Stimulated activated CD8-positive, alpha-beta memory T cell treated with anti-CD3 and anti-CD28 coated beads, Interleukin-7, amount 100 ng/mL, for 1 hour (primary cell): ENCODE measurements at places on chromosomes 2 and 18.

DNA sequence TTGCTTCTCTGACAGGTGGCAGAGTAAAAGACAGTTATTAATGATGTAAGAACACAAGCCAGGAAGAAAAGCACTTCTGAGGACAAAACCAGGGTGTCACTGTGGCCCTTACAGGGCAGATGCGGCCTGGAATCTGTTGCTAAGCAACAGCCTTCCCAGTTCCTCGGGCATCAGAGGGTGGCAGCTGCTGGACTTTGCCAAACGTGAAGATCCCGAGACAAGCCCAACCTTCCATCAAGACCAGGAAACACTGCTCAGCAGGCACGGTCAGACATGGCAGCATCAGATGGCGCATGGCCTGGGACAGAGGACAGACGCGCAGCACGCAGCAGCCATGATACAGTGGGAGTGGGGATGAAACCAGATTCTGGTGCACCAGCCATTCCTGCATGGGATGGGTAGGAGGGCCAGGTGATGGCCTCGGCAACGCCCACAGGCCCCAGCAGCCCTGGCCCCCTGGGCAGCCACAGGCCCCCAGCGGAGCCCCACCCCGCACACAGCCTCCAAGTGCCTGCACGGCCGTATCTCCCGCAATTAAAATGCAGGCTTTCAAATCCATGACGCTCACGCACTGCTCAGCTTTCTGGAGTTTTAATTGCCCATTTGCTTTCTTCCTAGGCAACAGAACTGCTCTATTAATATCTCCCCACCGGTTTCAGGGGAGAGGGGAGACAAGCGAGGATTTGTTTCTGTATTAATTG lies 89.0 kb downstream of the EIPR1 start:
- no peak for DNase-seq

- no peak for DNase-seq
These were observed 11.3 kb upstream of the PPP3R1 start for GRCh38 chr2:68263632-68264031.

GRCh38 chr2:240620149-240620731 lies 5.0 kb upstream of the GPR35 start:
- no peak for DNase-seq

DNA sequence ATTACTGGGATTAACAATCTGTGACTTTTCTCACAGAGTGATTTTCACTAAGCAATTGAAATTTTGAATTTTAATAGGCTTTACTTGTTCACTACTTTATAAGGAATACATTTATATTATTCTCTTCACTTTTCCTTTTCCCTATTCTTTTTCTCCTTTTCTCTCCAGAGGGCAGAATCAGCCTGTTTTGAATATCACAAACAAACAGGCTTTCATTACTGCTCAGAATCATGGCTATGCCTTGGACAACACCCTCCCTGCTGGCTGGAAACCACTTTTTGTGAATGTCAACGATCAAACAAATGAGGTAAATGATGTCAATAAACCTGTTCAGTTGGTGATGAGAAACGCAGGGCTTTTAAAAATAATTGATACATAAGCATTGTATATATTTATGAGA lies 35.3 kb downstream of the CPS1 start:
- DNase-seq = no peak

DNA sequence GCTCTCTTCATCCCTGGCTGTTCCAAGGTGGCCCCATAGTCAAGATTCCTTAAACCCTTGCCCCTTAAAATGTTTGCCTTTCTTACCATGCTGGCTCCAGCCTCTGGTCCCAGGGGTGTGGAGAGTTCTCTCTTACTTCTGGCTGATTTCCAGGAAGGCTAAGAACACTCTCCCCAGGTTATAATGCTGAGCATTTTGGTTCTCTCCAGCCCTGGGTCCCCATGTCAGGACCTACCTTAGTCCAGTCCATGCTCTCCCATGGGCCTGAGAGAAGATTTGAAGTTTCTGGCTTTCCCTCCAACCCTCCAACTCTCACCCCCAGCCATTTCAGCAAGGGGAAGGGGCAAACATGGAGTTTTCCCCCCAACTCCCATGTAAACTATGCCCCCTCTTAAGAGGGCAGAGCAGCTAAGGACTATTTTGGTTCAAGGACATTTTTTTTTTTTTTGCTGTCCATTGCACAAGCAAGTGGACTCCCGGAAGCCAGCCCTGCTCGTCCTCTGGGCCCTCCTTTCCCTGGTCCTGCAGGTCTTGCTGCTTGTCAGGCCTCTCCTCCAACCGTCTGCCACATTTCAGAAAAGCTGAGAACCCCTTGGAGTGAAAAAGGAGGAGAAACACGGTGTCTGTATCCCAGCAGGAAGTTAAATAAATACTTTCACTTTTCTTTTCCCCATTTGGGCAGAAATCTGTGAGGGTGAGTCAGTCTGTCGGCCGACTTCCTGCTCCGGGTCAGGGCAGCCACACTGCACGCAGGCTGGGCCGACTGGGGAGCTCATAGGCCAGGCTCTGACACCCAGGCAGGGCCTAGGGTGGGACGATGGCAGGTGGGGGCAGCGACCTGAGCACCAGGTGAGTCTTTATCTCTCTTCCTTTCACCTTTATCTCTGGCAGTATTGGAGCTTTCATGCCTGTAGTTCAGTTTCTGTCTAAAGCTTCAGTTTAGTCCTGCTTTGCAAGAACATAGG lies at the start of gene SP140L:
Gene SP140L, plus strand, starts transcription at position 741 of the 965 bp plus-strand sequence. Its CDS starts 77 bp downstream, at position 818.
- DNase-seq = peak; percentile 59

- no peak for DNase-seq
These were observed 94.0 kb downstream of the PXDN start for GRCh38 chr2:1650085-1650872.

GRCh38 chr2:67242456-67242855 lies 154.7 kb upstream of the ETAA1 start:
- DNase-seq = no peak

DNA sequence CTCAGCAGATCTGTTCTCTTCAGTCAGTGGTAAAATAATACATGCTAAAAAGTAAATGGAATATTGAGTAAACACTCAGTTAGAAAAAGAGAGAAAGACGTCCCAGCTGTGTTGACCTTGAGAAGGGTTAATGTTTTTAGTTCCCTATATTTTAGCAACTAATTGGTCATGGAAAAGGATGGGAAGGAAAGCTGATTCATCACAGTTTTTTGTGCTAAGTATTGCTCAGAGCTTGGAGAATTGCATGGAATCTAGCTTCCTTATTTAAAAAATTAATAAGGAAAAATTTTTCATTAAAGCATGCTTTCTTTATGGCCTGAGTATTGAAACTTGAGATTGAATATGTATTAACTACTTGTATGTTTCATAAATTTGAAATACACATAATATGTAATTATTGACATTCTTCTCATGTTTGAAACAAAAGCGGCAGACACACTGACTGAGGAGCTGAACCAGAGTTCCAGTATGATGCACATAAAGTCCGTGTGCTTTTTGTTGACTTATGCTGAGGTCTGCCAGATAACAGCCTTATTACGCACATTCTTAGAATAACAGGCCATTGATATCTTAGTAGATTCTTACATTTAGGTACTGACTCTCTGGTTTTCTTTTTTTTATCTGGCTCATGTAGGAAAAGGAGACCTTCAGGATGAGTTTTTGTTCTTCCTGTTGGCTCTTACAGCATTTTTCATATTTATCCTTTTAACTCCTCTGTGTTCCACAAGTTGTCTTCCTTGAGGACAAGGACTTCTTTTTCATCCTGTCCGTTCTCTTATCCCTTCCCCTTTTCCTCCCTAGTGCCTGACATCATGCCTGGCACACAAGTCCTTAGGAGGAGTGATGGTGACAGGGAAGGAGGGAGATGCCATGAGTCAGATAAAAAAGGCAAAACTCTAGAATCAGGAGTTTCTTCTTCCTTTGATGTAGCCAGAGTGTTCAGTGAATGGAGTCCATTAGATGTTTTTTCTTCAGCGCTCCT lies 194.1 kb downstream of the PTPRM start:
- DNase-seq = no peak

- no peak for DNase-seq
These were observed 866.5 kb upstream of the VRK2 start for GRCh38 chr2:57180042-57180567.

GRCh38 chr18:28045880-28046279 lies 131.1 kb downstream of the CDH2 start:
- DNase-seq = no peak

DNA sequence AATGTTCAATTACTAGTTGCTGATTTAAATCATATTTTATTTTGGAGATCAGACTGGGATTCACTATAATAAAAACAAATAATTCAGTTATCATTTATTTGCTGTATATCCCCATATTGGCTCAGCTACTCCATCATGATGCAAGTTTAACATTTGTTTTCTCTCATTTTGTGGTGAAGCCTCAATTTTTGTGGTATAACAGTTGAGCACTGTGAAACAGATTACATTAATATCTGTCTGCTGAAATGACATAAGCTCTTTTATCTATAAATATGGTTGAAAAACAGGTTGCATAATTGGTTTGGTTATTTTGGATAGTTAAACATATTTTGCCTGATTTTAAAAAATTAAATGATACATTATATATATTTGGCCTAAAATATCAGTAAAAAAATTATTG lies 67.7 kb downstream of the DPP4 start:
- DNase-seq = no peak

DNA sequence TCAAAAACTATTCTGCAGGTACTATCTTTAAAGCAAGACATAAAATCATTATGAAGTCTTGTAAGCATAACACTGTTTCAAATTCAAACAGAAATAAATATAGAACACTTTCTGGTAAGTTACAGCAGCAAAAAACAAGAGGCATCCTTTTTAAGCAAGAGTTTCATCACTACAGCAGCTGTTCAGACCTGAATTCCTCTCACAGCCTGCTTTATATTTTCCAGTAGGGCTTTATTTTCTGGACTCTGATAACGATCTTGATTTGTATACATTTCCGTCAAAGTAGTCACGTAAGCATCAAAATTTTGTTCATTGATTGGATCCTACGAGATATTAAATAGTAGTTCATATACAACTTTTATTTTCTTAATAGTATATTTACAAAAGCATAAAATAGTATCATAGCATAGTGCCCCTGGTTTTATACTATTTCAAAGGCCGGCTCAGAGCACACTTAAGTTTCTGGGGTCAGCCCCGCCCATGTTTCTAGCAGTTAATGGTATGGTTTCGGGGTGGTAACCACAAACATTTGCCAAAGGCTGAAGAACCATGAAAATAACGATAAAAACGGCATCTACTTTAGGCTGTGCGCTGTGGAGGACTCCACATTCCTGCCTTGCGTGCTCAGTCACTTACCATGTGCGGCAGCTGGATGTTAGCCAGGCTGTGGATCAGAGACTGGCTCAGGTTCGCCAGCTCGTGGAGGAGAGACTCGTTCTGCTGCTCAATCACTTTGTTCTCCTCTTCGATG lies 47.5 kb upstream of the PXDN start:
- no peak for DNase-seq

DNA sequence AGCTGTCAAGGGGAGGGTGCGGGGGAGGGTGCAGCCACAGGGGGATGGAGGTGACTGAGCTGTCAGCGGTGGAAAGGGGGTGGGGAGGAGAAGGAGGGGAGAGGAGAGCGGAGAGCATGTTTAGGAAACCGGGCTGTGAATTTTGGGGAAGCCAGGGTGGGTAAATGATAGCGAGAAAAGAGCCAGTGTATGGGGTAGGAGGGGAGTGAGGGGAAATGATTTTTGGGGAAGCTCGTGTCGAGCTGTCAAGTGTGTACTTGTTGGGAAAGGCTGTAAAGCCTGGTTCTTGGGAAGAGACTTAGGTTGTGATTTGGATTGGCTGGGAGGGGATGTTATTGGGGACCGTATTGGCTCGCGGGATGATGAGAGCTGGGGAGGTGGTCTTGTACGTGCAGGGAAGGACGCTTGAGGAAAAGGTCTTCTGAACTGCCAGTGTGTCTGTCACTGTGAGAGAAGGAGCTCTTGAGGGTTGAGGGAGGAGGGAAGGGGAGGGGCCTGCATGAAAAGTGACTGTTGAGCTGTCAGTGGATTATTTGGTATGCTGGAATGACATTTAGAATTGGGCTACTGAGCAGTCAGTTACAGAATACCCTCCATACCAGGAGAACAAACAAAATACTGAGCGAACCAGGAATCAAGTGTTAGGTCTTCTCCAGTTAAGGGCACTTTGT lies 1.0 kb downstream of the UBR3 start:
- DNase-seq = no peak

DNA sequence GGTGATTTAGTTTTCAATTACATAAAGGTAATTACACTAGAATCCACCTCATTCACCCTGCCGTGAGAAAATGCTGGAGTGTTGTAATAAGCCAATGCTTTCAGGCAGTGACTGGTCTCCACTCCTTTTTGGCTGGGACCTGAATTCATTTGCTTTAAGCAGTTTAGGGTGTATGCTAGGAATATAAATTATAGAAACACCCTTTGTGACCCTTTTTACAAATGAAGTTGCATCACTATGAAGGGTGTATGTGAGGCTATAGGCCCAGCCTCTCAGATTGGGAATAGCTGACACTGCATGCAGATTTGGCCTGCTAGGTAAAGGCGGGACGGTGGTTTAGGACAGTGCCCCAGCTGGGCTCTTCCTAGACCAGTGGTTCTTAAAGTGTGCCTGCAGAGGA lies 50.8 kb upstream of the NFE2L2 start:
- no peak for DNase-seq

DNA sequence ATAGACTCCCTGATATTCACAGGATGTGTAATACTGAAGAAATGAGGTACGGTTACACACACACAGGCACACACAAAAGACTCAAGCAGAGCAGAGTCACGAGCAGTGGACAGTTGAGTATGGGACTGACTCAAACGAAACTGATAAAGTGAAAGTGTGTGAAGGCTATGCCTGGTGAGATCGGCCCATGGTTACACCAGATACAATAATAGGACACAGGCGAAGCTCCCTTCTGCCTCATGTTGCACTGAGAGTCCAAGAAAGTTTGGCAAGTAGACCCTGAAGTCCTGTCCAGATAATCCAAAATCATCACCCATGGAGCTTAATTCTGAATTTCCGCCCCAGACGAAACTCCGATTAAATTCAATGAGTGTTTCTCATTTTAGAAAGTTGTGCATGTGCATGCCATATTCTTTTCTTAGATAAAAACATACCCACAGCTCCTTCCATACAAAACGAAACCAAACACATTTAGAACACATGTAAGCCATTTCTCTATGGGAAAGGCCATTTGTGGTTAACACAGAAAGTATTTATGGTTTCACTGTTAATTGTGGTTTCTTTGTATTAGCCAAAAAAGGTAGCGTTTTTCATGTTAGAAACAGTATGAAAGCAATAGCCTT lies 567.6 kb downstream of the PLCL1 start:
- no peak for DNase-seq

GRCh38 chr2:181984060-181984459 lies 1.6 kb upstream of the PPP1R1C start:
- no peak for DNase-seq

DNA sequence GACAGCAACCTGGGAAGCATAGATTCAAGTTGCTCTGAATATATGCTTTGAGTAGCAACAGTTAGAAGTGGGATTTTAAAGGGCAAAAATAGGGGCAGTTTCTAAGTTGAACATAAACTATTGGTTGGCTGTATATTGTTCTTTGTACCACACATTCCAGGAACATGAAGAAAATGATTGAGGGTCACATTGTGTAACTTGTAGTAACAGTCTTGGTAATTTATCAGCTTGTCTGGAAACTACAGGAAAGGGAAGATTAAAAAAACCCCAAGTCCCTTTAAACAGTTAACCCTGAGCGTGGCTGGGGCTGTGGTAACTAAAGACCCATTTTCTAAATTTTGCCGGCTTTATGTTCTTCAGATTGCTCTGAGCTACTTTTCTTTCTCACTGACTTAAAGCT lies 7.4 kb downstream of the PLEKHB2 start:
- DNase-seq = no peak
